Hematopoietic multipotent progenitor cell treated with erythropoietin and hydrocortisone succinate and interleukin-3 and kit ligand, for 15 days (in vitro differentiated cells): ENCODE measurements at places on chromosomes 5 and 9.

- DNase-seq: no peak
Measured at GRCh38 chr5:111518777-111519176, 6.4 kb upstream of the STARD4 start.

- no peak for DNase-seq
Measured at GRCh38 chr9:112121633-112122032, 53.5 kb downstream of the SUSD1 start.

DNA sequence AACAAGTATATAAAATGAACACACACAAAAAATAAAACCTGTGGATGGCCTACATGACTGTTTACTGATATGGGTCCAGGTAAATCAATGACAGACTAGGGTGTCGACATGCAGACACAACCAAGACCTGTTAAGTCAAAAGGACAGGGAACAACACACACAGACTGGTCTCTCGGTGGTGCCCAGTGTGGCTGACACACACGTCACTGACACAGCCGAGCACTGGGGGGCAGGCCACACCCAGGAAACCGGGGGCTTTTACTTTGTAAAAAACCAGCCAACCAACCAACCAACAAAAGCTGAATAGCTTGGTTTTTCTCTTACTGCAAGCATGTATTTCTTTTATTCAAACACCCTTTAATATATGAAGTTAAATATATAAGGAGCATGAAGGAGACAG, 5.0 kb downstream of the FAM163B start:
- DNase-seq: no peak

GRCh38 chr5:125197321-125197720, 450.9 kb upstream of the ZNF608 start:
- DNase-seq: no peak

GRCh38 chr9:93376411-93376810, 75.1 kb upstream of the FAM120A start:
- no peak for DNase-seq

GRCh38 chr9:35820076-35820475, 5.2 kb upstream of the HINT2 start:
- DNase-seq: no peak

- no peak for DNase-seq
Measured at GRCh38 chr5:71945436-71945835, 161.8 kb upstream of the MAP1B start.

GRCh38 chr5:528629-529511, 4.6 kb upstream of the SLC9A3 start:
- DNase-seq: no peak

GRCh38 chr9:37198039-37198729, 77.8 kb downstream of the ZCCHC7 start:
- no peak for DNase-seq

DNA sequence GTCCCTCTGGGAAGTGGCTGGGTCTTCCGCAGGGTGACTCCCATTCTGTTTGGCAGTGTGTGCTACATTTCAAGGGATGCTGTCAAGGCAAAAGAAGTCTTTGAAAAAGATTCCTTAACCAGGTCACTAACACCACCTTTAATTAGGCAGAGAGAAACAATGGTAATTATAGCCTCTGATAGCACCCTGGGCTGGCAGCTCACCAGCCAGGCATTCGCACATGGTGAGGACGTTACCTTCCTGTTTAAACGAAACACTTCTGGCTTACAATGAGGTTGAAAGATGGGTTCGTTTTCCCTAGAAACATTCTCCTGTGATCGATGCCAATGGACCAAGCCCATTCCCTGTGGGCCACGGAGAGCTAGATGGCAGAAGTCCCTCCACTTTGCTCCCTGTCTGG, 230.1 kb upstream of the PANK3 start:
- no peak for DNase-seq
